ENCODE measurements at places on chromosomes 16 and 17.

GRCh38 chr16:49108611-49109010 is 173.0 kb downstream of the CBLN1 start:
- no peak for DNase-seq

- DNase-seq: no peak
These were observed 21.7 kb upstream of the DOK4 start for GRCh38 chr16:57508035-57508425.

- no peak for DNase-seq
These were observed 19.1 kb downstream of the ZPBP2 start for GRCh38 chr17:39887078-39887477.

DNA sequence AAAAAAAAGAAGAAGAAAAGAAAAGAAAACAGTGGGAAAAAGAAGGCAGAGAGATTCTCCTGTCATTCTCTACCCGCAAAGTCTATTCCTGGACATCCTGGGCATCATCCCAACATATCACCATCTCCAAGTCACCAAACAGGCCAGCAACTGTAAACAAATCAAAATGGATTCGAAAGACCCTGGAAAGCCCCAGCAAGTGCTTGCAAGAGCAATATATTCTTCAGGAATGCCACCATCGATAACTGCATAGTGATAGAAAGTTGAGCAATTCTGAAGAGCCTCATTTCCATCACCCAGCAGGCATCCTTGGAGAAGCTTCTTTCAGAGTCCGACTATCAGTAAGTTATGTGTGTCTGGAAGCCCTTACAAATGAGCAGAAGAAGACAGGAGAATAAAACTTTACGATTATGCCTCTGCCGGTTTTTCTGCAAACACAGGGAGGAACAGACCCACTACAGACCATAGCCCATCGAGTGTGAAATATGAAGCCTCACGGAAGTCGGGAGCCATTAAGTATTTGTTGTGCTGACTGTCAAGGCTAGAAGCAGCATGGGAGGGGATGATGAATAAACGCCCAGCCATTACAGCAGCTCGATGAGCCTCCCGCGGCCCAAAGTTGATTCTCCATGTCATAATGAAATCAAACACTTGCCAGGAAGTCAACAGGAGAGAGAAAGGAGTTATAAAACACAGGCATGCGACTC is 64.5 kb upstream of the SEC14L1 start:
- peak; percentile 28 for DNase-seq

- DNase-seq: no peak
These were observed 151.1 kb downstream of the SKAP1 start for GRCh38 chr17:48278760-48279491.

- no peak for DNase-seq
These were observed 28.4 kb upstream of the EIF1 start for GRCh38 chr17:41660221-41660711.

Measured in NCI-H1105 (cell line).